ENCODE measurements at places on chromosomes 11 and 22.
A peak's percentile ranks its signal among the peaks of the same experiment; 100 is the strongest.

DNA sequence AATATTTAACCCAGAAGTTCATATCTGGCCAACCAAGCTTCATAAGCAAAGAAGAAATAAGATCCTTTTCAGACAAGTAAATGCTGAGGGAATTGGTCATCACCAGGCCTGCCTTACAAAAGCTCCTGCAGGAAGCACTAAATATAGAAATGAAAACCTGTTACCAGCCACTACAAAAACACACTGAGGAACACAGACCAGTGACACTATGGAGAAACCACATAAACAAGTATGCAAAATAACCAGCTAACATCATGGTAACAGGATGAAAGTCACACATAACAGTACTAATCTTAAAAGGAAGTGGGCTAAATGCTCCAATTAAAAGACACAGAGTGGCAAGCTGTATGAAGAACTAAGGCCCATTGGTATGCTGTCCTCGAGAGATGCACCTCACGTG lies 311.4 kb downstream of the DYNC2H1 start:
- DNase-seq, result no peak

- DNase-seq, result no peak
Measured at GRCh38 chr22:46124383-46125144, 25.8 kb upstream of the PPARA start.

GRCh38 chr11:2892967-2893528 lies 7.5 kb upstream of the CDKN1C start:
- no peak for DNase-seq

- peak; percentile 14 for DNase-seq
Measured at GRCh38 chr11:43419460-43419859, 60.7 kb downstream of the TTC17 start.

DNA sequence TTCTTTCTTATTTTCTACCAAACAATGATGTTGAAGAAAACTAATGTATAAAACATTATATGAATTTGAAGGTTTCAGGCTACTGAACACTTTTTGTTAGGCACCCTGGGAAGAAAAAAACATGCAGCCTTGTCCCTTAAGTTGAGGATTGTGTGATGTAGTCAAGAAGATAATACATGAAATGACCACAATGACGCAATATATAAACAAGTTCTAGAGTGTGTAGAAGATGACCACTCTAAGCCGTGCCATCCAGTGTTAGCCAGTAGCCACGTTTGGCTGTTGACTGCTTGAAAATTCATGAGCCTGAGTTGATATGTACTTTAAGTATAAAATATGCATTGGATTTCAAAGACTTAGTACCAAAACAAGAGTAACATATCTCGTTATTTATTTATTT lies 16.2 kb downstream of the SWAP70 start:
- DNase-seq, result peak; percentile 5

DNA sequence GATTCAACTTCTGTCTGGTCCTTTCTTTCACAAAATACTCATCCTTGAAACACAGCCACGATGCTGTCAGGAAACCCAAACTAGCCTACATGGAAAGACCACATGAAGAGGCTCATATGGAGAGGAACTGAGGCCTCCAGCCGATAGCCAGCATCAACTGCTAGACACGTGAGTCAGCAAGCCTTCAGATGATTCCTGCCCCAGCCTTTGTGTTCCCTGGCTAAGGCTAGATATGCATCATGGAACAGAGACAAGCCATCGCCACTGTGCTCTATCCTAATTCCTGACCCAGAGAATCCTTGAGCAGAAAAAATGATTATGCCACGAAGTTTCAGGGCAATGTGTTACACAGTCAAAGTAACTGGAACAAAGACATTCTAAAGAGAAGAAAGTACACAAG lies 75.5 kb downstream of the ENTHD1 start:
- DNase-seq, result peak; percentile 42

DNA sequence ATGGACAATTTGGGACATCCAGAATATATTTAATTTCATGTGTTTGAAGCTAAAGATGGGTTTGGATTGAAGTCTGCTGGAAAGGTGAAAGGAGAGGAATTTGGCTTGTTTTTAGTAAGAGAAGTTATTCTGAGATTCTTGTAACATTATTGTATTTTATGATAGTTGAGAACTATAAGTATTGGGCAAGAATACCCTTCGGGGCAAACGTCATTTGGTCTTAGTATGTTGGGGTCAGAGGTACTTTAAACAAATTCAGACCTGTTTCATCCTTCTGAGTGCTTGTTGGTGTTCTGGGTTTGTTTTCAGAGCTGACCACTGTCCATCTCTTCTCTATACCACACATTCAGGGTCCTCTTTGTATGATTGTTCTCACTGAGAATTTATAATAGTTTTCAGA lies 19.5 kb downstream of the PANX1 start:
- DNase-seq, result no peak

DNA sequence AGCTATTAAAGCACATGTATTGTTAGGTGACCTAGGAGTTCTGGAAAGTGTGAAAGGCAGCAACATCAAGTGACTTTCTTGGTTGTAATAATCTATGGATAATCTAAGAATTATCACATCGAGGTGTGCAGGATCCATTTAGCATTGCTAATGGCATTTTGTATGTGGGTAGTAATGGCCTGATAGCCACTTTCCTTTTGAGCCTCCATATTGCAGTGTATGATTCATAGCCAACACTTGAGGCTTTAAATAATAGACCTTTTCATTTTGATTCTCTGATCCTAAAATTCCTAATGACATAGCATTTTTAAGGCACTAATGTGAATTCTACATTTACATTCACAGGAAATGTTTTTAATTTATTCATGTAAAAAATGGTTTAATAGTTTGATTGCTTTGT lies 759.4 kb downstream of the NELL1 start:
- no peak for DNase-seq

DNA sequence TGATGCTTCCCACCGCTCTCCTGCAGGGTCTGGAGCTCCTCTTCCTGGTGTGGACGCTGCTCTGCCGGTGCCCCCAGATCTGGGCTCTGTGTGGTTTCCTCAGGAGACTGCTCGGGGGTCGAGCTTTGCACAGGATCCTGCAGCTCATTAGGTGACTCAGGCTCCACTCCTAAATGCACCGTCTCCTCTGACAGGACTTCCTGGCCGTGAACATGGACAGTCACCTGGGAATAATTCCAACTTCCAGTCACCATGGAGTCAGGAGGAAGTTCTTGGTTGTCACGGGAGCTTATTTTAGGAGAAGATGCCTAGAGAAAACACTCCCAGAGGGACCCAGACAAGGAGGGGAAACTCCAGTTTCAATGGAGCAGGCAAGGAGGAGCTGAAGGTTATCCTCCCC lies 11.9 kb downstream of the ZNF202 start:
- no peak for DNase-seq

GRCh38 chr22:43828725-43828997 lies 16.6 kb upstream of the EFCAB6 start:
- DNase-seq, result peak; percentile 82

GRCh38 chr11:120279502-120279901 lies 39.6 kb downstream of the POU2F3 start:
- DNase-seq, result no peak

GRCh38 chr22:47284360-47284759 lies 521.9 kb downstream of the TBC1D22A start:
- no peak for DNase-seq

- no peak for DNase-seq
Measured at GRCh38 chr11:45345491-45345890, 59.4 kb upstream of the SYT13 start.

DNA sequence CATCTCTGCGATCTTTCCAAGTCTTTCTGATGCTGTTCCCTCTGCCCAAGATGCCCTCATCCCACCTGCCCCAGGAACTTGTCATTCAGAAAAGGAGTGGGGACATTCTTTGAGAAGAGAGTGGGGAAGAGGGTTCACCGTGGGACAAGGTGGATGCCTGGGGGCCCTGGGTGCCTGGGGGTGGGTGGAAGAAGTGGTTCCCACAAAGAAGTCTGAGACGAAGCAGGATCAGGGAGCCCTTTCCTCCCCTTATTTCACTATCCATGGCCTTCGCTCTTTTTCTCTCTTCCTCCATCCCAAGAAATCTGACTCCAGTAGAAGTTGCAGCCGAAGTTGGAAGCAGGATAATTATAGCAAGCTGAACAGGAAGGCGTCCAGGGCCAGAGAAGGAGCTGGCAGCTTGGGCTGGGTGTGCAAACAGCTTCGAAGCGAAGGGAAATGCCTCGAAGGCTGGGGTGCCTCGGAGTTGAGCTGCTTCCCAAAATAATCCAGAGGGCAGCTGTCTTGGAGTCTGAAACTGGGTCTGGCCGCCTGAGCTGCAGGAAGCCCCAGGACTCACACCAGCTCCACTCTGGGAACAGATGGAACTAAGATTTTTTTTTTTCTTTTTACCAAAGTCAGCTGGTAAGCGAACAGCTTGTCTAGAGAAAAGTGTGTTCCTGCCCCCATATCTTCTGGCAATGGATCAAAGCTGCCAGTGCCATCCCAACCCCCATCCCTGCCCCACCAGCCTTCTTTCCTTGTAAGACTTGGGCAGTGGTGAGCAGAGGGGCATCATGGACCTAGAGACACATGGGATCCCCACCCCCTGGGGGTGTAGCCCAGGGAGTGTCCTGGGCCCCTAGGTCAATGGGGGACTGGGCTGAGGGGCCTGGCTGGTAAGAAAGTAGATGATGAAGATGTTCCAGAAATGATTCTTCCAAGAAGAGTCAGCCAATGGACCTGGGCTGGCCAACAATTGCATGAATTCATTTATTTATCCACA lies 31.5 kb downstream of the PARVG start:
- DNase-seq, result peak; percentile 33

GRCh38 chr11:44634401-44635281 lies 69.2 kb downstream of the CD82 start:
- DNase-seq, result peak; percentile 83

- DNase-seq, result no peak
Measured at GRCh38 chr22:37218771-37219411, 6.6 kb upstream of the SSTR3 start.

DNA sequence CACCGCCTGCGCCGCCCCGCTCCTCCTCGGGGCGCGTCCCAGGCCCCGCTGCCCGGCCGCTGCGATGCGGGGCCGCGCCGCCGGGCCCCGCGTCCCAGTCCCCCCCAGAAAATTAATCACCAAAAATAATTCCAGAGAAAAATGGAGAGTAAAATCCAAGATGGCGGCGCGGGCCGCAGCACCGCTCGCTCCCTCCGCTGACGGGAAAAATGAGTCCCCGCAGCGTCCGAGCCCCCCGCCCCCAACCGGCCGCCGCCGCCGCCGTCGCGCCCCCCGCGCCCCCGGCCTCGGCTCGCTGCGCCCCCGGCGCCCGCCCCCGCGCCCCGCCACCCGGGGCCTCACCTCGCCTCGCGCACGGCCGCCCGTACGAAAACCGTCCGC lies at the start of gene KMT5B:
KMT5B (minus strand) TSS at position 162 of the 381 bp plus-strand sequence. CDS start 23,220 bp downstream, outside the sequence.
- DNase-seq, result no peak

DNA sequence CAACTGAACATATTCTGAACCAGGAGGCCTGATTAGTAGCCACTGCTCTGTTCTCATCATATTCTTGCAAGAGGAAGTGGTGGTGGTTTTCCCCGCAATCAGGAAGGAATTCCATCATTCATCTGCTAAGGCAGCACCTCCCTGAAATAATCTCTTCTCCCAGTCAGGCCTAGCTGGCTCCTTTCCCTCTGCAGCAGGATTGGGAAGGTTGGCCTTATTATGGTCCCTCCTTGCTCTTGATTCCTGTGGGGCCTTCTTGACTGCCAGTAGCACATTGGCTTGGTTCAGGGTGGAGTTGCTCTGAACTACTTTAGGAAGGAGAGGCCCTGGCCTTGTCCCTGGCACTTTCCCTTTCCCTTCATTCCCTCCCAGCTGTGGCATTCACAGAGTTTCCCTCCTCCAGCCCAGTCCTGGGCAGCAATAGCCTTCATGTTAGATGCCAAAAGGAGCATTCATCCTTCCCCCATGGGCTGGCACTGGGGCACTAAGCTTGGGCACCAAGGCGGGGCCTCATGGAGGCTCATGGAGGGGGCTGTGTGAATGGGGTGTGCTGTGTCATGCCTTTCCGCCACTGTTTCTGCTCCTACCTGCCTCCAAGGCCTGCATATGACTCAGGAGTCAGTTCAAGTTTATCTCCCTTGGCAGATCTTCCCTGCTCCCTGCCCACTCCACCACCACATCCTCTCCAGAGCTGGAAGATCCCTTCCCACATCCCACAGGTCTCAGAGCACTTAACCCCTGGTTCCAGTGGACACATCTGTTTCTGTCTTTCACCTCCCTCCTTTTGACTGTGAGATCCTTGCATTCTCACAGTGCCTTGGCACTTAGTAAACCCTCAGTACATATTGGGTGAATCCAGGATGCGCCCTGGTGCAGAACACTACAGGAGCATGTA lies 27.6 kb upstream of the CD44 start:
- peak; percentile 85 for DNase-seq

DNA sequence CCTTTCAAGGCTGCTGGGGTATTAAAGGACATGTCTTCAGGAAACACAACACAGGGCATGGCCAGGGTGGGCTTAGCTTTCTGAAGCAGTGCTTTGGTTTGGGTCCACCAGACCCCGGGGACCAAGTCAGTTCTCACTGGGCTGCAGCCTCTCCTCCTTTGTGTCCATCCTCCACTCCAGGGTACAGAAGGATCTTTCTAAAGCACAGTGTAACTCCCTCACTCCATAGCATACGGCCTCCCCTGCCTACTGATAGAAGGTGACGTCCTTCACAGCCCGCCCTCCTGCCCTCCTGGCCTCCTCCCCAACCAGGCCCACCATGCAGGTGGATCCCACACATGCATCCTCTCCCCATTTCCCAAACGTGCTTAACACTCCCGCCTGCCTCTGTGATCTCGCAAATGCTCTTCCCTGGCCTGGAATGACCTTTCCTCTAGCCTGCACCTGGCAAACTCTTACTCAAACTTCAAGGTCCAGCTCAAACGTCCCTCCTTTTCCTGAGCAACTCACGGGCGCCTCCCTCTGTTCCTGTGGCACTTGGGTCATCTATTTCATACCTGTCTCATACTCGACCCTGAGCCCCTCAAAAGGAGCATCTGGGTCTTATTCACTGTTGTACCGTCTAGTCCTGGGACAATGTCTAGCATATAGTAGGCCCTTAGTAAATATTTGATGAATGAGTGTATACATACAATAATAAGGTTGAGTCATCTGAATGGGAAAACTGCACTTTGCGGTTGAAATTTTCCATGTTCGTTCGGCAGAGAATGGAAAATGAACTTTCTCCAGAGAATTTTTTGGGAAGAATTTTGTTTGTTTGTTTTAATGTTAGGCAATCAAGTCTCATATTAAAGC lies 187.7 kb downstream of the EFCAB6 start:
- no peak for DNase-seq

GRCh38 chr11:116033931-116034553 lies 529.8 kb upstream of the CADM1 start:
- no peak for DNase-seq

DNA sequence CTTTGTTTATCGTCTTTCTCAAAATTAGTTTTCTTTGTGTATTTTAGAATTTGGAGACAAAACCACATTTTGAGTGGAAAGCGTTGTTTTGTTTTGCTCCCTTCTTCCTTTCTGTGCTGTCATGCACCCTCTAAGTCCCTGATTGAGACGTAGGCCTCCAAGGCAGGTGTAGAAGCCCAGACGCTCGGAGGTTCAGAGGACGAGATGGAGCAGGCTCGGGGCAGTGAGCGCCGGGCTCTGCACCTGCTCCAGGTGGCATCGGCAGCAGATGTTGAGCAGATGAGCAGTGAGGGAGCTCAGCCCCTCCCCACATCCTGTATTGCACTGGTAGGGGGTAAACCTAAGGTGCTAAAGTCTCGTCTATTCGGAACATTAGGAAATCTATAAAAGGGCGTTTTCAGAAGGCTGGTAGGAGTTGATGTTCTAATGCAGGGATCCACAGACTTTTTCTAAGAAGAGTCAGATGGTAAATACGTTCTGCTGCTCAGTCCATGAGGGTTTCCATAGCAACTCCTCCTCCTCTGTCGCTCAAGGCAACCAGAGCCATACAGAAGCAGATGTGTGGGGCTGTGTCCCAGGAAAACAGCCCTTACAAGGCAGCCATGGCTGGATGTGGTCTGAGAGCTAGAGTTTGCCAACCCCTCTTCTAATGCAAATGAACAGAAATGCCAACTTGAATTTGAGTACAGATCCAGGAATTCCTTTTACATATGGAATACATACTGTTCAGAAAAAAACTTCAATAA lies 724.2 kb downstream of the BRD1 start:
- no peak for DNase-seq

All from fibroblast of lung (primary cell).